ENCODE measurements at places on chromosomes 5 and 9.
A peak's percentile ranks its signal among the peaks of the same experiment; 100 is the strongest.

DNA sequence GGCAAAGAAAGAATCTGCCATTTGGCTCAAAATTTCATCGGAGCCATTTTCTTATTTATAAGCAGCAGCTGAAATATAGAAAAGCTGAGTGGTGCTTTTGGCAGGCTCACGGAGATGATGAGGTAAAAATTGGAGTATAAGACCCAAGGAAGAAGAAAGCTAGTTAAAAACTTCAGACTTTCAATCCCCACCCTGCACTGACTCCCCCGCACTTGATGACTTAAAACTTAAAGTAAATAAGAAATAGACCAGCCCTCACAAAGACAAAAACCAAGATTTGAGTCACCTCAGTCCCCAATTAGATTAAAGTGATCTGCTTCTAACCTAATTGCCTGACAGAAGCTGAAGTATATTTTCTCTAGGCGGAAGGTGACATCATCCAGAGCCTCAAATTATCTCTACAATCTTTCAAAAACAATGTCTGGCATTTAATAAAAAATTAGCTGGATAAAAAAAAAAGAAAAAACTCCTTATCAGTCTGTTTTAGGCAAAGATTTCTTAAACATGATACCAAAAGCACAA, 124.0 kb upstream of the PJA2 start:
- no peak for DNase-seq

DNA sequence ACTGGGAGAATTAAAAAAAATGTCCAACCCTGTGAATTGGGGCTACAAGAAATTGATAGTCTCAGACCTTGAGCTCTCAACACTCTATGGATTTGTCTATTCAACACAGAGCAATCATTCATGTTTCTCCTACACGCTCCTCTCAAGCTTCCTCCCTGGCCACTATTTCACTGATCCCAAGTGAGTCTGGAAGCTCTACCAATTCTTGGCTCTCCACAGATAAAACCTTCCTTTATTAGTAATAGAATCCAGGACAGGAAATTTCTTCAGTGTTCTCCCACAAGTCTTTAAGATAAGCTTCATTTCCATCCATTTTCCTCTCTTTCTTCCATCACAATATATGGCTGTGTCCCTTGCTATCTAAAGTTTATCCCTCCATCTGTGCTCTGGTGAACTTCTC, 215.1 kb upstream of the PAPPA start:
- DNase-seq, result no peak

GRCh38 chr5:149397530-149397929, 18.4 kb upstream of the IL17B start:
- no peak for DNase-seq

- no peak for DNase-seq
Observed at GRCh38 chr5:102651466-102651865, 103.6 kb upstream of the PAM start.

DNA sequence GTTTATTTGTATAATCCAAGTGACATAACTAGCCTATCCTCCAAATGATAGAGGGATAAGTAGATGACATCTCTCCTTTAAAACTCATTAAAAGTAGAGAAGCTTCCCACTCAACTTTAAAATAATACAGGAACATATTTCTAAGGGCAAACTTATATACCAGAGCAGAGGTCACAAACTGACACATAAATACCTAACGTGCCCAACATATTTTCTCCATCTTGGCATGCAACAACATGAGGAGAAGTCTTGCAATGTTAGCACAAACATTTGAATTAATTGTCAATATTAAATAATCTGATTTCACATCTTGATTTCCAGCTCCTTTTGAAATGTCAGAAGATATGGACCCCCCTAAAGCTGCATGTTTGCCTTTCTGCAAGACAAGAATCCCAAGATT, 335.0 kb downstream of the DEPDC1B start:
- no peak for DNase-seq

GRCh38 chr9:135456436-135457104, 23.0 kb upstream of the PPP1R26 start:
- no peak for DNase-seq

DNA sequence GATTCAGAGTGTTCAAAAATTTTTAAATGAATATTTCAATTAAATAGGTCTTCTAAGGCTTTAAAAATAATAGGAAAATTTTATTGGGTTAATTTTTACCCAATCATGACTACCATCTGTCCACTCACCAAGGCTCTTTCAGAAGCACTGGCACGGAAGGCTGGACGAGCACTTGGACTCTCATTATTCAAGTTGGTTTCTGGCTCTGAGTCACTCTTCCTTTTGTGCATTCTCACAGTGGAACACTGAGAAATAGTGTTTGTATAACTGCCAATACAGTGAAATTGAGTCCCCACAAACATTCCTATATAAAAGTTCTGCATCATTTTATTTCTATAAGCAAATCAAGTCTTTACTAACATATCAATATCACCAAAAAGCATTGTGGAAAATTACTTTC, 1149.0 kb downstream of the EFNA5 start:
- no peak for DNase-seq

GRCh38 chr9:37955781-37956422, 52.0 kb upstream of the SLC25A51 start:
- no peak for DNase-seq

DNA sequence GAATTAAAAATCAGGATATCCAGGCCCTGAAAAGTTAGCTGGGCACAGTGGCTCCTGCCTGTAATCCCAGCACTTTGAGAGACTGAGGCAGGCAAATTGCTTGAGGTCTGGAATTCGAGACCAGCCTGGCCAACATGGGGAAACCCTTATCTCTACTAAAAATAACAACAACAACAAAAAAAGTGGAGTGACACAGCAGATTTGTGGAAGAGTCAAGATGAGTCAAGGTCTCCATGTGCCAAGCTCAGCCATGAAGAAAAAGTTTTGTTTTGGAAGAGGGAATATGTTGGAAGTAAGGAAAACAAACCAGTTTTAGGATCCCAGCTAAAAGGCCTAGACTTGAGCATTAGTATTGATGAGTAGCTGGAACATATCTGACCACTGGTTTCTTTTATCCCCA, 14.7 kb downstream of the LRRC70 start:
- no peak for DNase-seq

DNA sequence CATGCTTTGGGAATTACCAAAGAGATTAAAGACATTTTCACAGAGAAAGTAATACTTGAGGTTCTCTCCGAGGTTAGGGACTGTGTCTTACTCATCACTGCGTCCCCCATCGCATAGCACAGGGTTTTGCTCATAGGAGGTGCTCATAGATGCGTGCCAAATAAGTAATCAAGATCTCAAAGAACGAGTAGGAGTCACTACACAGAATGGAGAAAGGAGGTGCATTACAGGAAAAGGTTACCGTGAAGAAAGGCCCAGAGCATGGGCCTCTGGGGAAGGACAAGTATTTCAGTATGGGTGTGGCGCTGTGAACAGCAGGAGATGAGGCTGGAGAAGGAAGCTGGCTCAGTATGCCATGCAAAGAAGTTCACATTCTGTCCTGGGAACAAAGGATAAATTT, 182.4 kb downstream of the ACTL7B start:
- no peak for DNase-seq

DNA sequence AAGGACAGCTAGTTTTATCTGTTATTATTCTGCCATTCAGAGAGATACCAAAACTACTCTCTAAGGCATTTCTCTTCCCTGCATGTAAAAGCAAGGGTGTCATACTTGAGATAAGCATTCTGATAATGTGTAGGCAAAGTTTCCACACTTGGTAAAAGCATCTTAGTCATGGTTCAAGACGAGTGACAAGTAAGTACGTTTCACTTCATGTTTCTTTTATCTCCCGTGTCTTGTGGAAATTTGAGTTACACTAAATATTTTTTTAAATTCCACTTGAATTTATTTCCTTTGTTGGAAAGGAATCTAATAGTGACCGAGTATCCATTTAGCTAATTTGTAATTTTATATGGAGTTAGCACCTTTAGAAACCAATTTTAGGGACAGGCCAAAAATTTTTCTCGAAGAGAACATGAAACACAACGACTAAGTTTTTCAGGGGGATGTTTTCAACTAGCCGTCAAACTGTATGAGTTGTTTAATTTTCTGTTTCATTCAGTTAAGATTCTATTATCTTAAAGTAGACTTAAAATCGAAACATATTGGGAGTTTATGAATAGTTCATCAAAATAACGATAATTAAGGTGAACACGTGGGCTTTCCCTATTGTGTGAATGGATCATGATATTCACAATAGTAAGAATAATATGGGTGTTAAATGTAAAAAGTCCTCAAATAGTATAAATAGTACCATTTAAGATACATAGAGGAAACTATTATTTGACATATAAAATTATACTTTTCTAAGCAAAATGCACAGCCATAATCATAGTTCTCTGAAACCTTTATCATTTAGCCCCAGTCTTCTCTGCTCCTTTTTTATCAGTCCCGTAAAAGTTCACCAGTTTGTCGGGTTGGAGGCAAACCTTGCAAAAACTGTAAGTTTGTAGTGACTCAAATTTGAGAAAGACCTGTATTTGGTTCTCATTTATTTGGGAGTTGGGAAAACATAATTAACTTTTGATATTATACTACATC, 1.6 kb downstream of the RFESD start:
- no peak for DNase-seq

DNA sequence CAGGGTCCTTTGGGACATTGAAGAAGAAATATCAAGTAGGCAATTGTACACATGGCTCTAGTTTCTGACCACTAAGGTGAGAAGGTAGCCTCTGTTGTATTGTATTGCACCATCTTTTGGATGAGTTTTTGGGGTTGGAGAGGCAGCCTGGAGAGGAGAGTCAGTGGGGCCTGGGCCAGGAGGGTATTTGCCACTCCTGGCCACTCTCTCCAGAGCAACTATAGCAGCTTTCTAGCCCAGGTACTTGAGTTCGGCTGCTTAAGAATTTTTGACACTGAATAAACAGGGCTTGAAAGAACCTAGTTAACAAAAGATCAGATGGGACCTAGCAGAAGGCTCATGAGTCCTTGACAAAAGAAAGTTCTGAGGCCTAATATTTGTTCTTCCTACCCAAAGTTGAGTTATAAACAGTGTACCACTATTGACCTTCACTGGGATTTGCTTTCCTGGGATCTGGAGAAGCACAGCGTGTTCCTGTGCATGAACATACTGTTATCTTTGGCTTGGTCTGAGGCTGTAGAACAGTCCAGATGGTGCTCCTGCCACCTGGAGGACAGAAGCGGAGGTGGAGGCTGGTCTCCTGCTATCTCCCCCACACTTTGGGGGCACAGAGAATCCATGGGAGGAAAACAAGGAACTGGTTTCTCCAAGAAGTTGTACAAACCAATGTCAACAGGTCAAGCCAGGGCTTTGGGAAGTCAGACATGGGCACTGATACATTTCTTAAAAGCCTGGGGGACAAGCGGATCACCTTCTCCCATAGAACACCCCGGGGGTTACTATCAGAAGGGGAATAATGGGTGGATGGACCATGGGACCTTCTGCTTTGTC, 110.4 kb upstream of the LIFR start:
- DNase-seq, result peak; percentile 36

DNA sequence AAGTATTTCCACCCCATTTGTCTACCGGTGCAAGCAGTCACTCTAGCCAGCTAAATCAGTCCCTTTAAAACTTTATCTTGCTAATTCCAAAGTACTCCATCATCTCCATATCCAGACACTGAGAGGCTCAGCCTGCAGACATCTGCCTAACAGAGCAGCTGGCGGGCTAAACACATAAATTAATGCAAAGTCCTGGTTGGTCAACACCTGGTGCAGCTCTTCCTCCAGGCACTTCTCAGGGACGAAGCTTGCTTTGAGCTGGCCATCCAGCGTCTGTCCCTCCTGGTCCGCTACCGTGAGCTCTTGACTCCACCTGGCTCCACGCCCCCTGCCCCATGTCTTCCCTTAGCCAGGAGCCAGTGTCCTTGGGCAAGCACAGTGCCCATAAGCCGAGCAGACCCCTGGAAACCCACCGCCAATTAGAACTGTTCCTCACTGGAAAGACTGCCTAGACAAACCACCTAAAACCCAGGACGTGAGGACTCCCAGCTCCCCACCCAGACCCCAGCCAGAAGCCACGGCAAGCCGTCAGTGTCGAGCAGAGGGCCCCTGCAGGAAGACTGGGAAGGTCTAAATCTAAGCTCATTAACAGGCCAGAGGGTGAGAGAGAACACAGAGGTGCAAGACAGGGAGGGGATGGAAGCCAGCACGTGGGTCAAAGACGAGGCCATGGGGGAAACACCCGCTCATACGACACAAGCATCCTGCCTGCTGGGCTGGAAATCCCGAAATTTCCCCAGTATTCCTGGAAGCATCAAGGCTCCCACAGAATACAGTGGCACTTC, 120.0 kb downstream of the COL23A1 start:
- no peak for DNase-seq

DNA sequence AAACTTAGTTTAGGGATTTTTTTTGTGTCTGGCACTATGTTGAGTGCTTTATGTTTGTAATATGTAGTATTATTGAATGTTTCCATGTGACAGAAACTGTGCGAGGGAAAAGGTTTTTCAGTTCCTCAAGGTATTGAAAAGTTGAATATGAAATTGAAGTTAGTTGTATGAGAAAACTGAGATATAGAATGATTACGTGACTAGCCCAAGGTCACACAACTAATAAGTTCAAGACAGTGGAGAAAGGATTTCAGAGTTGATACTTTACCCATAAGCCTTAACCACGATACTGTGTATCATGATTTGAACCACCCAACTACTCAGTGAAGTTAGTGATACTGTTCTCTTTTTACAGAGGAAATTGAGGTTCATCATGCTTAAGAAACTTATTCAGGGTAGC, 5.7 kb downstream of the NIPBL start:
- DNase-seq, result no peak

GRCh38 chr5:40570408-40571129, 109.1 kb upstream of the PTGER4 start:
- no peak for DNase-seq

- DNase-seq, result no peak
Observed at GRCh38 chr9:133202688-133203453, 6.2 kb downstream of the OBP2B start.

GRCh38 chr5:66864240-66864884, 268.2 kb downstream of the MAST4 start:
- no peak for DNase-seq

- DNase-seq, result no peak
Observed at GRCh38 chr5:133996683-133997252, 8.0 kb downstream of the VDAC1 start.

GRCh38 chr5:133393776-133394476, 218.4 kb downstream of the FSTL4 start:
- DNase-seq, result no peak

DNA sequence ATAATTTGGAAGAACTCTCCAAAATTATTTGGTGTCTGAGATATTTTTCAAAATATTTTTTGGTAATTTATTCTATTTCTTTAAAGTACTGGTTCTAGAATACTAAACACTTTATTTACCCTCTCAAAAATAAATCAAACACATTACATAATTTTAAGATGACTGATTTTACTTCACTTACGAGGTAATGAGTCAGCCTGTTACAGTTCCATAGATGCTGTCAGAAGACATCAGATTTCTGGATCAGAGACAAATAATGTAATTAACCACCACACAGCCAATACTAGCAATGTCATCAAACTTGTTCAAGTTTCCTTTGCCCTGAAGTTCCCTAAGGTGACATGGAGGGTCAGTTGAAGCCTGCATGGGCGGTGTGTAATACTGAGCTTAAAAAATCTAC, 106.1 kb upstream of the CDH9 start:
- DNase-seq, result no peak

Measured in NCI-H748 treated with DMSO at 0.1 percent for 48 hours (cell line).